ENCODE measurements at places on chromosomes 3 and 15.

DNA sequence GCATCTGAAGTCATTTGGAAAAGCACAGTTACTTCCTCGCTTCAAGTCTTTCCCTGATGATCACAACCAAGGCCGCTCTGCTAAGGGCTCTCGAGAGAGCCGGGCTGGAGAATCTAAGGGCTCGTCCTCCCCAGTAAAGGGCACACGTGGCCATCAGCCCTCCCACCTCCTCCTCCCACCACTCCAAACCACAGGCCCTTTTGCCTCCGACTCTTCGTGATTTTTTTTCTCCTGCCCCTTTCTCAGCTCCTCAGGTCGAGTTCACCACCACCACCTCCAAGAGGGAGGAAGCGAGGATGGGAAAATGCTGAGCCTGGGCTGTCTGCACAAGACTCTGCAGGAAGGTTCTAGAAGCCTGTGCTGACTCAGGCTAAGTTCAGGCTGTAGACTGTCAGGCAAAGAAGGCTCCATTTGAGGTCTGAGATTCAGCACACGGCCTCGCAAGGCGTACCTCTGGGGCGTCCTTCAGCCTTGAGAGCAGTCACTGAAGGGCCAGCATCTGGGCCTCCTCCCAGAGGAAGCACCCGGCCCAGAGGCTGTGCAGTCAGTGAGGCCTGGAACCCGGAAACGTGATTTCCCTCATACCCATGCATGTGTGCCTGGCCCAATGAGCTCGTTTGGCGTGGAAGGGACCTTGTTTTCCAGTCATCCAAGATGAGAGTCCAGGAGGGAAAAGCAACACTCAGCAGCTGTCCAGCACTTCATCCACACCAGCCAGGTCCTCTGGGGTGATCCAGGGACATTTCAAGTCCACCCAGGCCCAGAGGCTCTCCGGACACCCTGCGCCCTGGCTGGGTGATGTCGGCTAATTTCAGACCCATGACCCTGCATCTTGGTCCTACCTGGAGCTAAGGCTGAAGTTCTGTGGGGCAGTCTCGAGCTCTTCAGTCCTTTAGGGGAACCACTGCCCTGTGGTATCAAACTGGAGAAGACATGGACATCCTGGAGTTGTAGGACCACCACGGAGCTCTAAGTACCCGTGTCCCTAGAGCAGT is 196.8 kb downstream of the XXYLT1 start:
- no peak for DNase-seq

GRCh38 chr15:41965441-41966413 is 6.6 kb downstream of the EHD4 start:
- DNase-seq, result no peak

DNA sequence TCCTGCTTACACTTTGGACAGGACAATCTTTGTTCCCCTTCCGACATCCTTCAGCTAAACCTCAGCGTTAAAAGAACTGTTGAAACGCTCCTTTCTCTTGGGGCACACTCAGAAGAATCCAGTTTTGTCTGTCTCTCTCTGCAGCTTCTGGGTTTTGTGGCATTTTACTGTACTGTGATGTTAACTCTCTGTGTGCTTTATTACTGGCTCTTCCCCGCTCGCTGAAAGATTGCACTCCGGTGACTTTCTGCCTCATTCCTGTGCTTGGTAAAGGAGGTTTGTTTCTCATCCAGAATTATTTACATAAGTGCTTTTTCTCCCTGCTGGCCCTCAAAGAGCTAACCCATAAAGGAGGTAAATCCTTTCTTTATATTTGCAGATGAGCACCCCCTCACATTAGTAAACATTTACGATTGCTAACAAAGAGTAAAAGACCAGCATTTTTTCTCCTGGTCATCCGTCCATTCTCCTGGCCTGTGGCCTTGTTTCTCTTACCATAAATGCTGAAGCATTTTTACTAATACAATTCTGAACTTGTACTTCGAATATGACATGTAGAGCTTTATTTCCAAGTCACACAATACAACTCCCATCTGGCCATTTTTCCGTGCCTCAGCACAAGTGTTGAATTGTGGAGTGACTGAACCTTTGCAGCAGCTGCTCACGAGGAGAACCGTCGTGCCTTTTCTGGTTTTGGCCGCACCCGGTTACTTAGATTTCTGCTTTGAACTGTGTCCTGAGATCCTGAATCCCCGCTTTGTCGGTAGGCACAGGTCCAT is 69.3 kb upstream of the RPL35A start:
- DNase-seq, result no peak

DNA sequence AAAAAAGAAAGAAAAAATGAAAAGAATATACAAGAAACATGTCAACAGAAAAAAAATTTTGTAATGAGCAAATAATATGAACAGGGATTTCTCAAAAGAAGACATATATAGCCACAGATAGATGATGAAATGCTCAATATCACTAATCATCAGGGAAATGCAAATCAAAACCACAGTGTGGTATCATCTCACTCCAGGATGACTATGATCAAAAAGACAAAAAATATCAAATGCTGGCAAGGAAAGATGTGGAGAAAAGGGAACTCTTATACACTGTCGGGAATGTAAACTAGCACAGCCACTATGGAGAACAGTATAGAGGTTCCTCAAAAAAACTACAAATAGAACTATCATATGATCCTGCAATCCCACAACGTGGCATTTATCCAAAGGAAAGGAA is 94.1 kb downstream of the C3orf70 start:
- no peak for DNase-seq
